ENCODE measurements at places on chromosomes 13 and 19. TPM values are rescaled to one million over a fixed set of nuclear protein-coding genes. Genes with fewer than 3 reads are reported as not detected.

Gene ZNF132
- total RNA-seq: 5.7 TPM

DNA sequence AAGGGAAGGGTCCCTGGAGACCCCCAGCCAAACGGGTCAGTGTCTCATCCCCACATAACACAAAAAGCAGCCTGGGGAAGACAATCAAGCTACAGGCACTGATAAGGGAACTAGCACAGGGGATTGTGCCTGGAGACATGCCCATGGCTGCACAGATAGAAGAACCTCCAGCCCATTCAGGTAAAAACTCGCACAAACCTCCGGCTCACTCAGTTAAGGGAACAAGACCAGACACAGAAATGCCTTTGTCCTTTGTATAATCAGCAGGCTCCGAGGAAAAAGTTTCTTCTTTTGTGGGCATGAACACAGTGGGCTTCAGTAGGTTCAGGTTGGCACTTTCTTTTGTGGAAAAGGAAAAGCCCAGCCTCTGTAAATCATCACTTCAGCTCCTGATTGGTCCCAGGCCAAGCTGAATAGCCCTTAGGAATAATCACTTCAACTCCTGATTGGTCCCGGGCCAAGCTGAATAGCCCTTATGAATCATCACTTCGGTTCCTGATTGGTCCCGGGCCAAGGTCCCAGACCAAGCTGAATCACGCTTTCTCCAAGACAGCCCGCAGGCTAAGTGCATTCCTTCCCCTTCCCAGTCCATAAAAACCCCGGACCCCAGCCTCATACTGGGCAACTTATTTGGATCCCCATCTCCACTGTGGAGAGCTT is 5.0 kb upstream of the ZNF230 start:
- H3K36me3 ChIP-seq: peaks cover 53% of the 10 kb centered on the region
- no peak overlapping the region for H3K4me3 ChIP-seq
- no peak for DNase-seq
- H3K4me1 ChIP-seq: peaks cover 8% of the 10 kb centered on the region
- H3K27ac ChIP-seq: no peak overlapping the region

DNA sequence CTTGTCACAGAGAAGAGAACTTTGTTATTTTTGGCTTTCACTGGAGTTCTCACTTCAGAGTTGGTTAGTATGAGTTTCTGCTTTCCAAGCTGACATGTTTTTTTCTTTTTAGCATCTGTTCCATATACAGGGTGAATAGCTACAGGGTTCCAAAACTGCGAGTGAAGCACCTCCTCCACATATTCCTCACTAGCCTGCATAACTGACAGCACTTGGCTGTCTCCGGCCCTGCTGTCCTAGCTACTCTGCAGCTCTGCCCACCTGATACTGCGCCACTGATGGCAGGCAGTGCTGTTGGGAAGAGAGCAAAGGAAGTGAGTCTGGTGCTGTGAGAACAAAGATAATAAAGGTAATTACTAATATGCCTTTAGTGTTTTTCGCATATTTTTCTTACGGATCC is 6.8 kb downstream of the ATP8A2 start:
- no peak overlapping the region for H3K27ac ChIP-seq
- H3K27me3 ChIP-seq: peaks cover 47% of the 10 kb centered on the region
- no peaks in the 10 kb centered on the region for H3K4me1 ChIP-seq
- no peak overlapping the region for H3K4me3 ChIP-seq
- H3K36me3 ChIP-seq: no peaks in the 10 kb centered on the region
- DNase-seq: no peak

- no peaks in the 10 kb centered on the region for H3K27me3 ChIP-seq
- peaks cover 11% of the 10 kb centered on the region for H3K36me3 ChIP-seq
- peak overlapping the region; percentile 94 for H3K27ac ChIP-seq
- DNase-seq: peak; percentile 45
- H3K4me3 ChIP-seq: peak overlapping the region; percentile 66
Observed at GRCh38 chr19:13022111-13022858, 27.0 kb downstream of the NFIX start.

DNA sequence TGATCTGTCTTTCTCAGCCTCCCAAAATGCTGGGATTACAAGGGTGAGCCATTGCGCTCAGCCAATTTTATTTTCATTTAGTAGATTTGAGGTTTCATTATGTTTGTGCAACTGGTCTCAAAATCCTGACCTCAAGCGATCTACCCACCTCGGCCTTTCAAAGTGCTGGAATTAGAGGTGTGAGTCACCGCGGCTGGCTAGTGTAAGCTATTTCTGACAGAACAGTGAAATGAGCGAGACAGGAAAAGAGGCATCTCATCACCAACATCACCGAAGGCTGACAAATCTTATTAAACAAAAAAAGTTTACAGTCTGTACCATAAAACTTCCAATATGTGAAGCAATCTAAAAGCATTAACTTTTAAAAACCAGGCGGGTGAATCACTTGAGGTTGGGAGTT is 12.2 kb upstream of the ZNF888 start:
- H3K27ac ChIP-seq: no peak overlapping the region
- no peak overlapping the region for H3K4me3 ChIP-seq
- H3K36me3 ChIP-seq: no peaks in the 10 kb centered on the region
- DNase-seq: no peak
- no peaks in the 10 kb centered on the region for H3K27me3 ChIP-seq

- peaks cover 12% of the 10 kb centered on the region for H3K36me3 ChIP-seq
- no peak overlapping the region for H3K27ac ChIP-seq
- DNase-seq: peak; percentile 41
Observed at GRCh38 chr19:38152461-38153379, 71.3 kb downstream of the DPF1 start.

All from left ventricle myocardium inferior (tissue), 1 donor.